Stimulated activated CD4-positive, alpha-beta T cell treated with anti-CD3 and anti-CD28 coated beads, Interleukin-15, amount 100 ng/mL, for 48 hours (primary cell): ENCODE measurements at places on chromosomes 1 and 21.

DNA sequence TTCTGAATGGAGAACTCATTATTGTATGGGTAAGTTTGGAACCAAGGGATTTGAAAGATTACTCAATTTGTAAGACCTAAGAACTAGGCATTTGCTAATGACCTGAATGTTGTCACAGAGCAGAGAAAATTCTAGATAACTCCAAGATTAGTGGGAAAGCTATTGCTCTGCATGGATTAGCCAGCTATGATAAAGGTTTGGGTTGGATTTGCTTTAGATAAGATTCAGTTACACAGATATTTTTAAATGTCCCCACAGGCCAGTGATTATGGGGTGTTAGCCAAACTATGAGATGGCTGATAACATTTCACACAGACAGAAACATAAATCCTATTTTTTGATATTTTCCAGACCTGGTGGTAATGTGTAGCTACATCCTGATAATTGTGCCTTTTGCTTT, 88.2 kb downstream of the NTPCR start:
- no peak for DNase-seq

DNA sequence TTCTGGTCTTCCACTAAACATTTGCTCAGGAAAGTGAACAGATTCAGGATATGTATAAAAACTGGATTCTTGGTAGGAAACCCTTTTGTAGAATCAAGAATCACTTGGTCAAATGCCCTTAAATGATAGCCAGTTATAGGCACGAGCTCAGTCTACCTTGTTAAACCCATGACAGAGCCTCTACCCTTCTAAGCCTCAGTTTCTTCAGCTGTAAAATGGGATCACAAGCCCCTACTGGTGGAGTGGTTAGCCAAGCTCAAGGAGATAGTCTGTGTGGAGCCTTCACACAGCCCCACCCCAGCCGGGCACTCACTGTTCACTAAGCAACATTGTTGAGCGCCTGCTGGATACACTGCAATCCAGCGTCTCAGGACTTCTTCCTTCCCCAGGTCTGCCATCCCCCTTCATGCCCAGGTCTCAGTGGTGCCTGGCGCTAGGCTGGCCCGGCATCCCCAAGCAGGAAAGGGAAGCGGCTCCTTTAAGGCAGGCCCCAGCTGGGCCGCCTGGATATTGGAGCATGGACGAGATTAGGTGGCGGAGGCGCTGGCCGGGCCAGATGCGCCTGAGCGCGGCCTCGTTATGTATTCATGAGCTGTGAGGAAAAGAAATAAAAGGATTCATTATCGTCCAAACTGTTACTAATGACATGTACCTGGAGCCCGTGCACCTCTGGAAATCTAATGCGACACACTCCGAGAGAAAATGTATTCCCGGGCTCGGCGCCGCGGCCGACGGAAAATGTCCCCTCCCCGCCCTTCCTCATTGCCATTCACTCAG, 75.6 kb downstream of the TAS1R2 start:
- no peak for DNase-seq

DNA sequence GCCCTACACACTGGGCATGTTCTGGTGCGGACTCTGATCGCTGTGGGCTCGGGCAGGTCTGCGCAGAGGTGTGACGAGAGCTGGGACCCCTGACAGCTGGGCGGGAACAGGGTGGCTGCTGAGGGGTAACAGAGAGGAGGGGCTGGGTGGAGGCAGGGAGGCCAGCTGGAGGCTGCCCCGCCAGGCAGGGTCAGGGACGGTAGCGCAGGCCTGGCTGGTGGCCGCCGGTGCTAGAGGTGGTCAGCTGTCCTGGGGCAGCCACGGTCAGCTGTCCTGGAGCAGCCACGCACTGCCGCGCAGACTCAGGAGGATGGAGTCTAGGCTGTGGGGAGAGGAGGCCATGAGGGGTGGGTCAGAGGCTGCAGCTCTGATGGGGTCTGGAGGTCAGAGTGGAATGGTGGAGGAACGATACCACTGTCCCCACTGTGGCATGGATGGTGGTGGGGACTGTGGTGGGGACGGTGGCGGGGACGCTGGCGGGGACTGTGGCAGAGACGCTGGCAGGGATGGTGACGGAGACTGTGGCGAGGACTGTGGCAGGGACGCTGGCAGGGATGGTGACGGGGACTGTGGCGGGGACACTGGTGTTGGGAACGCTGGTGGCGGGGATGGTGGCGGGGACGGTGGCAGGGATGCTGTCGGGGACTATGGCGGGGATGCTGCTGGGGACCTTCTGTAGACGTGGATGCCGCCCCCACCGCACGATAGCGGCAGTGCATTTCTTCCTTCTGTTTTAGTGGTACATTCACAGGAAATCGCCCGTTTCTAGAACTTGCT, 21.3 kb upstream of the LRRC3 start:
- no peak for DNase-seq

DNA sequence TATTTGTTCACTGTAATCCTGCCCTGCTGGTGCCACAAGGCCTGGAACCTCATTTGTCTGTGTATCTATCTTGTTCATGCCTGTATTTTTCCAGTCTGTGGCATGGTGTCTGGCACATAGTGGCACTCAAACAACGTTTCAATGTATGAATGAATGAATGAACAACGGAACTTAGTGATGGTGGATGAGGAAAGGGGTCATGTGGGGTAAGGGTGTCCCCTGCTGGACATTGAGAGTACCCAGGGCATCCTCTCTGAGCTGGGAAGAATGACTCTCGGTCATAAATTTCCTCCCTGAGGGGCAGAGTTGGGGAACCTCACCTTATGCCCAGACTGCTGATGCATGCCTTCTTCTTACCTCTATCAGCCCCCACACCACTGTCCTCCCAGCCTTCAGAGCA, 18.9 kb upstream of the ZNF683 start:
- no peak for DNase-seq
